Chondrocyte (in vitro differentiated cells): ENCODE measurements at places on chromosomes 1 and 21. TPM values are rescaled to one million over a fixed set of nuclear protein-coding genes. Genes with fewer than 3 reads are reported as not detected.

GRCh38 chr1:37052120-37052519, 17.8 kb upstream of the GRIK3 start:
- DNase-seq: no peak

GRCh38 chr1:61474269-61474817, 250.6 kb downstream of the TM2D1 start:
- DNase-seq: no peak

DNA sequence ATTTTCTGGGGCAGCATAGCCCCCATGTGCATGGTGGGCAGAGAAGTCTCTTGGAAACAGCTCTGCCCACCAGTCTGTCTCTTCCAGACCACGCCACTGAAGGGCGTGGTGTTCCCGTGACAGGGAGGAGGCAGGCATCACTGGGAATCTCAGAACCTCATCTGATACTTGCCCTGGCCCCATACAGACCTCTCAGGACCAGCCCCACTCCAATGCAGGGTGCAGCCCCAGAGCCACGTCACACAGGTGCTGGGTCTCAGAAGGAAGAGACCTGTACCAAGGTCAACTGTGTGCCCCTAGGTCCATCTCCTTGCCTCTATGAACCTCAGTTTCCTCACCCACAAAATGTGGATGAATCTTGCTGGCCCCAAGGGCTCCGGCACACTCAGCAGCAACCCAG, 7.3 kb downstream of the RAP1GAP start:
- no peak for DNase-seq

DNA sequence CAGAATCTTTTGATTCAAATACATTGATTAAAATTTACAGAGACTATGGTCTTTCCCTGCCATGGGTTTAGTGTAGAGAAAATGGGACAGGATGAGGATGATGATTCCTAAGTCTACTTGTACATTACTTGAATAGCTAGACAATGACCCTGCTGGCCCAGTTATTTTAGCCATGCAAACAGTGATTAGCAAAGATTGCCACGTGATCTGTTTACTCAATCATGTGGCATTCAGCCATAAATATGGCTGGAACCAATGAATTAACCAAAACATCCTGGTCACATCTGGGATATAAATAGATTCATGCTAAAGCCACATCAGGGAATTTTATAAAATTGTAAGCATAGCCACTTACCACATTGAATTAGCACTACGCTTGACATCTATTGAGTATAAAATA, 167.3 kb downstream of the PBX1 start:
- no peak for DNase-seq

GRCh38 chr1:8004113-8004802, 21.9 kb downstream of the ERRFI1 start:
- no peak for DNase-seq

LRRC8D gene
- total RNA-seq: 11.3 to 14.9 TPM (median 13.4 TPM) in 3 replicates

DNA sequence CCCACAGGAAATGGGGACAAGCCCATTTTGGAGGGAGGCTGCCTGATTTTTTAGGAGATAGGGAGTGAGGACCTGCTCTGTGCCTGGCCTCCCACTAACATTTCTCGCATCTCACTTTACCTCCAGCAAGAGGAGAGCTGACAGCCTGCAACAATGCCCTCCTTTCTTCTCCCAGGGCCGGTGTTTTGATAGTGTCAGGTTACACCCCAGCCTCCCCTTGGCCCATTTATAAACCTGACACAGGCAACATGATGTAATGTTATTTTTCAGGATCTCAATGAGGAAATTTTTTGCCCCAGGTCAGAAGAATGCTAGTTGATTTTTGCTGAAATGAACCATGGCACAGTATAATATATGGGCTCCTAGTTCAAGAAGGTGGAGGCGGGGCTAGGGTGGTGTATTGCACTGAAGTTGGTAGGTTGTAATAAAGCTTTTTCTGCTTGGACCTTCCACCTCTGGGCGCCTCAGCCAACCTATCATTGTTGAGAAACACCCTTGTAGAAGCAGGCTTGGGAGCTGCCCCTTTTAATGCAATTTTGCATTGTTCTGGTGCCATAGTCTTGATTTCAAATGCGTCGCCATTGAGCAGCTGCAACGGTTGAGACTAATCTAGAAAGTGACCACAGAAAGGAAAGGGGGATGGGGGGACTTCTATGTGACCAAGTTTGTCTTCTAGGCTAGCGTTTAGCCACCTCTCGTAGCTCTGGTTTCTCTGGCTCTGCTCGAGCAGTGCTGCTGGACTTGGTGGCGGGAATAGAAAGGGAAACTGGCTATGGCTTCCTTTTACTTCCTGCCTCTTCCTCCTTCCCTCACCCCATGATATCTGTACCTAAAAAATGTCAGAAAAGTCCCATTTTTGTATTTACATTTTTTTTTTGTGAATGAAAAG, 53.0 kb downstream of the PBX1 start:
- no peak for DNase-seq

- no peak for DNase-seq
These were observed 107.5 kb downstream of the GDAP2 start for GRCh38 chr1:117821774-117822482.

DNA sequence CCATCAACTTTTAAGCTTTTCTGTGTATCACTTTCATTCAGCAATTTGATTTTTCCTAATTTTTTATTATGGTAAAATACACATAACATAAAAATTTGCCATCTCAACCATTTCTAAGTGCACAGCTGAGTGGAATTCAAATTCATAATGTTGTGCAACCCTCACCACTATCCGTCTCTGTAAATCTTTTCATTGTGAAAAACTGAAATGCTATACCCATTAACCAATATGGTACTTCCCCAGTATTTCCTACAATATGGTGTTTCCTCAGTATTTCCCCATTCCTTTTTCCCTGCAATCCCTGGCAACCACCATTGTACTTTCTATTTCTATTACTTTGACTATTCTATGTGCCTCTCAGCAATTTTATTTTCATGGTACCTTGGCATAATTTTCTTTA, 6.8 kb downstream of the STPG1 start:
- no peak for DNase-seq

- DNase-seq: no peak
These were observed 98.5 kb upstream of the VANGL1 start for GRCh38 chr1:115543247-115543646.

- no peak for DNase-seq
These were observed 23.0 kb downstream of the APP start for GRCh38 chr21:26147535-26147934.

- no peak for DNase-seq
These were observed 261.7 kb downstream of the PCP4 start for GRCh38 chr21:40128891-40129290.

DNA sequence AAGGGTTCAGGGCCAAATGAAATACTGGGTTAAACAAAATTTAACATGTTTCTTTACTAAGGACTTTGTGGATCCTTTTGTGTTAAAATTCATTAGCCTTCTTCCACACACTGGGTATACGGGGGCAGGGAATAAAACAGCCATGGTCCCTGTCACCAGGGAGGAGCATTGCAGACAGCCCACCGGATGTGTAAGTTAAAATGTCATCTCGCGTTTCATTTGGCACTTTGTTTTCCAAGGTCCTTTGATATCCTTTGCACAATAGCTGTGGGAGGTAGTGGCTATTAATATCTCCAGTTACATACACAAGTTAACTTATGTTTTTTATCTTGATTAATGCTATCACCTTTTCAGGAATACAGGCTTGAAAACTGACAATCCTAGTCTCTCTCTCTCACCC, 172.7 kb downstream of the BARHL2 start:
- DNase-seq: no peak

- no peak for DNase-seq
These were observed 94.9 kb upstream of the ADAMTS5 start for GRCh38 chr21:27061770-27062169.
